DMS79 (cell line): ENCODE measurements at places on chromosomes 3 and 15.

GRCh38 chr3:57961828-57962447 is 46.3 kb upstream of the FLNB start:
- DNase-seq, result no peak

DNA sequence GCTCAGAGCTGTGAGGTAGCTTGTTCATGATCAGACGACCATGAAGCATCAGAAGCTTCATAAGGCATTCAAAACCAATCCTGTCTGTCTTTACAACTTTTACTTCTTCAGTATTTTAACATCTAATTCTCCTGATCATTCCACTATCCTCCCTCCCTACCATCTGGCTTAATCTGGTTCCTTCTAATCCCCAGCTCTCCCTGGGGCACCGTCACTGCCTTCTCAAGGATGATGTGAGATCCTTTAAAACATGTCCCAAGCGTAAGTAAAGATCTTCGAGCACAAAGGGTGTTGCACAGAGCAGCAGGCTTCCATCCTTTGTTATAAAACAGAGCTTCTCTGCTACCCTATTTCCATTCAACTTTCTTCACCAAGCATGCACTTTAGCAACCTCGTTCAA is 362.7 kb upstream of the ARRDC4 start:
- DNase-seq, result no peak

- DNase-seq, result no peak
These were observed 22.7 kb upstream of the ALCAM start for GRCh38 chr3:105343991-105344390.

DNA sequence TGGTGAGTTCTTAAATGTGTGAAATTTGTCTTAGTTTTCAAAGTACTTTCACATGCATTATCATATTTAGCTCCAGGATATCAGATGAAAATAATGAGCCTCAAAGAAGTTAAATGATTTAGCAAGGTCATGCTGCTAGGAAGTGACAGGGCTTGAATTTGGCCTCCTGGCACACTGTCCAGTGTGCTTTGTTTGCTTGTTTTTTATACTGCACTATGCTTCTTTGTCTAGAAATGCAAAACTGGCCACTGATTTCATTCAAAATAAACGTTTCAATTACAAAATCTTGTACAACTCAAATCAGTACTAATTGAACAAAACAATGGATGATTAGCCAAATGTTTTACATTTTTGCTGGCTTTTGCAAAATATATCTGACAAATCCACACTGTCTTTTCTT is 583.3 kb upstream of the CBLB start:
- DNase-seq, result no peak

DNA sequence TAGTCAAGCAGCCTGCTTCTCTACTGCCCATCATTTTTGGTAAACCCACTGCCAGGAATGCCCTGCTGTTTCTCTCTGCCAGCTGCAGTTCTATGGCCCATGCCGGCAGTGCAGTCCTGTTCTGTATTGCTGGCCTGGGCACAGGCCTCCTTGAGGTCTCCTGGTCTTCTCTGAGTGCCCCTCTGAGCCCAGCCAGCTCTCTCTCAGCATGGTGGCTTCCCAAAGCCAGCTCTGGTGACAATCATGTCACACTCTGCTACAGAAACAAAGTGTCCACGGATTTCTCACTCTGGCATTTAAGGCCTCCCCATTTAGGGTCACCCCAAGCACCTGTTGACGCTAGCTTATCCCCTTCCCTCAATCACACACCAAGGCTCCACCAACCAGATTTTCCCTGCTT is 24.5 kb downstream of the SRPRB start:
- no peak for DNase-seq

GRCh38 chr3:192068464-192069254 is 607.7 kb downstream of the PYDC2 start:
- no peak for DNase-seq

GRCh38 chr3:146561879-146562278 is 17.5 kb upstream of the PLSCR1 start:
- DNase-seq, result no peak

GRCh38 chr3:43031889-43032545 is 52.9 kb downstream of the GASK1A start:
- DNase-seq, result no peak

DNA sequence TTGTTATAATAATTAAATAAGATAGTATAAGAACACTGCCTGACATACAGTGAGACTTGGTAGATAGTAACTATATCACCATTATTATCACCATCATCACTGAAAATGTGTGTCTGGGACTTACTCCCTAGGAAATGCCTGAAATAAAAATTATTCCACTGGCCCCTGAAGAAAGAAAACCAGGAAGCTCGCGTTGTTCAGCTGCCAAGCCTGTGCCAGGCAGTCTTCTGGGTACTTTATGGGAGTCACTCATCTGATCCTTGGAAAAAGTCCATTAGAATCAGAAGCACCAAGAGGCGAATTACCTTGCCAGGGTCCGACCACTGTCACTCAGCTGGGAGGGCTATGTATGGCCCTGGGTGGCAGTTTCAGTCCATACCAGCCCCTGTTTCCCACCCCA is 220.3 kb upstream of the TPM1 start:
- DNase-seq, result no peak

GRCh38 chr3:13608969-13609725 is 60.2 kb downstream of the FBLN2 start:
- DNase-seq, result no peak

GRCh38 chr3:52077925-52078324 is 21.6 kb upstream of the DUSP7 start:
- DNase-seq, result peak; percentile 15

DNA sequence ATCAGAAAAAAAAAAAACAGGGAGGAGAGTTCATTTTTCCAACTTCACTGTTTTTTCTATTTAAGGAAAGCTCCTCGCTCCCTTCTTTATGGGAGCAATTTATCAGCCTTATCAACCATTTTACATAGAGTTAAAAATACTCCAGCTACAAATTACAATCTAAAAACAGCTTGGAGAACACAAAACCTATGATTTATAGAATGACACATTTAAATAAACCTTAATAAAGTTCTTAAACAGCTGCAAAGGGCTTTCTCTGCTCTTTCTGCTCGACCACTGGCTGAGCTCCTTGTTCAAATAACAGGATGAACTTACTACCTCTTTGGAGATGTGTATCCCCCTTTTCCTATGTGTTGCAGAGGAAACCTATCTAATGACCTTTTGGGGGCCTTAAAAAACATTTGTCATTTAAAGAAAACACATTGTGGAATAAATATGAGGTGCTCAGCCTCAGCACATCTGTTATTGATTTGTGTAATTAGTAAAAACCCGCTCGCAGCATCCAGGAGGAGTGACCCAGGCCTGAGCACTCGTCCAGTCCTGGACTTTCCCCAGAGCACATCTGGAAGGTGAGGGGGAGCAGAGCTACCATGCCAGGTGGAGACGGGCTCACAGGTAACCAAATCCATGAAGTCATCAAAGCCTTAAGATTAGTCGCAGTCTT is 231.2 kb downstream of the ATP8B4 start:
- DNase-seq, result no peak

DNA sequence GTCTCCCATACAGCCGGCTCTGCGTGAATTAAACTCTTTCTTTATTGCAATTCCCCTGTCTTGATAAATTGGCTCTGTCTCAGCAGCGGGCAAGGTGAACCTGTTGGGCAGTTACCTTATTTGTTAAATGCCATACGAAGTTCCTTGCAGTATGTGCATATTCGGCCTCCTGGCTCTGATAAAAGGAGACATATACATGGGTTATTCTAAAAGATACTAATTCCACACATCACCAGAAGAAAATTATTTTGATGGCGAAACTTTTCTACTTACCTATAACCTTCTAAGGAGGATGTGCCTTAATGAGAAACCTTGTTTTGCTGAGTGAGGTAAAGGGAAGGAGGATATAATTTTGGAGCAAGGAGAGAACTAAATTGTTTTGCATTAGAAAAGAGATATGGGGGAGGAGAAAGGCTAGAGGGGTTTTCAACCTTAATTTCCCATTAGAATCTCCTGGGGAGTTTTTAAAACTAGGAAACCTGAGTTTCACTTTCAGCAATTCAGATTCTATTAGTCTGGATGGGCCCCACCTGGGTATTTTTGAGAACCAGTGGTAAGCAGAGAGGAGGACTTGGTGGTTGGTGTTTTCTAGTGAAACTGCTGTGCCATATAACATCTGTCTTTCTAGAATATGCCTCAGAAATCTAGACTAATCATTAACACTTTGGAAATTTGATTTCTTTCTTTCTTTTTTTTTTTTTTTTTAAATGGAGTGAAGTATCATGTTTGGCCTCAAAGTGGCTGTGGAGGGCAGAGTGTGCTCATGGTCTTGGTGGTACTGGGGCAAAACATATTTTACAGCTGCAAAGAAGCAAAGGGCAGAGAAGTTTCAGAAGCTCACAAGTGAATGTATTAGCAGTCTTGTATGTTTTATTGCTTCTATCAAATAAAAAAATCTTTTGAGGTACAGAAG is 23.0 kb downstream of the NANOGP8 start:
- no peak for DNase-seq

GRCh38 chr3:21216598-21216997 is 534.4 kb downstream of the ZNF385D start:
- no peak for DNase-seq

- DNase-seq, result peak; percentile 14
These were observed 1.4 kb upstream of the ZNF710 start for GRCh38 chr15:89999676-90000185.

DNA sequence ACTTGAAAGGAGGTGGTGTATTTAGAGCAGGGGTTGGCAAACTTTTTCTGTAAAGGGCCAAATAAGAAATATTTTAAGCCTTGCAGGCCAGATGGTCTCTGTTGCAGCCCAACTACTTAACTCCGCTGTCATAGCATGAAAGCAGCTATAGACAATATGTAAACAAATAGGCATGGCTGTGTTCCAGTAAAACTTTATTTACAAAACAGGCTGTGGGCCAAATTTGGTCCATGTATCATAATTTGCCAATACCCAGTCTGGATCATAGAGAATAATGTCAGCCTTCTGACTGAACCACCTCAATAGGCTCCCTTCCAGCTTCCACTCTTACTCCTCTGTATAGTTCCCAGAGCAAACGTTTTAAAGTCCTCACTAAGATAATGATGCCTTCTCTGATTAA is 638.8 kb upstream of the CFAP20DC start:
- no peak for DNase-seq

- DNase-seq, result no peak
These were observed 27.7 kb upstream of the DCP1A start for GRCh38 chr3:53375019-53375418.

DNA sequence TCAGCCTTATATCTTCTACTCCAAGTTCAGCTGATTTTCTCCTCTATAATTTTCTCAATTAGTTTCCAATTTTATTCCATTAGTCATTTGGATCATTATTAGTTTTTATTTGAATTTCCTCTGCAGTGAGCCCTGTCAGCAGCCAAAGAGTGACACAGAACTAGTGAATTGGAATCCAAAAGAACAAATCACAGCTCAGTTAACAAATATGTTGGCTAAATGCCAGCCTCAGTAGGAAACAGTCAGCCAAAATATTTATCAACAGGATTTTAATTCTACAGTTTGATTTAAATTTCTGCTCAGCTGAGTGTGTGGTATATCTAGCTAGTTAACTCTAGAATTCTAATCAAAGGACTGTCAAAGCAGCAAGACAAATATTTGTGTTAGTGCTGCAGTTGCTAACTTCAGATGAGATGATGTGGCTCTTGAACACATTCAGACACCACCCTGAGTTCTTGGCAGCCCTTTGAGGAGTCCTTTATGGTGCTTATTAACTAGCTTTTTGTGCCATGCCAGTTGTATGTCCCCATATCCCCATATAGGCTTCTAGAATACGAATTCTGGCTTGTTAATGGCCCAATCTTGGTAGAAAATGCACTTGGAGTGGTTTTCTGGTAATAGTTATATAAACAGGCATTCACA is 194.5 kb downstream of the CPNE4 start:
- peak; percentile 8 for DNase-seq

GRCh38 chr3:74614107-74614967 is at the start of gene CNTN3:
Gene CNTN3 (minus strand): TSS chr3:74614659. CDS start chr3:74521112, 93,547 bp downstream.
- no peak for DNase-seq

DNA sequence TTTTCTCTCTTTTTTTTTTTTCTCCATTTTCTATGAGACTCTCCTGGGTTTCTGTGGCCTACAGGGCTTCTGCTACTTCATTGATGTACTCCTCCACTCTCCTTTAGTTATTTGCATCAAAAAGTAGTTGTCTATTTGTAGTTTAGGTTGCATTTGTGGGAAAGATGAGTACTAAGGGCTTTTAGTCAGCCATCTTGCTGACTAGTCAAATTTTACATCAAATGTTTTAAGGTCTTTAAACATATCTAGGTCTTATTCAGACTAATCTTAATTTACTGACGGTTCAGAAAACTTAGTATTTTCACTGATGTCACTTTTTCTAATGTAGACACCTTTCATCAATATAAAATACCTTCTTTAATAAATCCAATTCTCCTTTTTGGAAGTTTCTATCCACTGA is 871.0 kb downstream of the PLOD2 start:
- DNase-seq, result no peak

- DNase-seq, result no peak
These were observed 26.7 kb downstream of the TMEM43 start for GRCh38 chr3:14151471-14152083.

GRCh38 chr3:184619787-184620430 is 58.3 kb downstream of the EPHB3 start:
- no peak for DNase-seq

DNA sequence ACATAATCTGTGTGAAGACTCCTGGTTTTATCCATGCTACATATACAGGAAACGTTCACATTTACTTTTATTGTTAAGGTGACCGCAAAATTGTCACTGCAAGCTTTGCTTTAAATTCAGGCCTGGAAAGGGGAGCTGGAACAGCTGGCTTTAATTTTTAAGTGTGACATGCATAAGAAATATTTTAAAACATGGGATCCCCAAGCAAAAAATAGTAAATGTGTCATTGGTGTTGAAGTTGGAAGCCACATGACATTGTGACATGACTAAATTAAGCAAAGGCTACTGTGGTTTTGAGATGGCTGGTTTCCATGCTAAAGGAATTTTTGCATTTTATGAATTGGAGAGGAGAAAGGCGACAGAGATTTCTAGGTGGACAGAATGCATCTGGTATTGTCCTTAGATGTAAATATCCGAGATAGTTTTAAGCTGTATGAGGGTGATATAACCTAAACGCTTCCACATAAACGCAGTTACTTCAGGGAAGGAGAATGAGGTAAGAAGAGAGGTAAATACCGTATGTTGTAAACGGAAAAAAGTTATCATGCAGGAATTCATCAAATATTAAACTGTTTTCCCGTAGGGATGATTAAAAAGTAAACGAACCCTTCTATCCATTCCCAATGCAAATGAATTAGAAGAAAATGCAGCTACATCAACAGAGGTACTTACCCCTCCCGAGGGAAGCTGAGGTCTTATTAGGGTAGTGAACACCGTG is 927 bp upstream of the FYTTD1 start:
- DNase-seq, result no peak

- DNase-seq, result no peak
These were observed 26.4 kb upstream of the SKIL start for GRCh38 chr3:170331143-170331542.

- DNase-seq, result no peak
These were observed 543.1 kb downstream of the NTRK3 start for GRCh38 chr15:87713475-87713879.
